Midbrain (tissue), 1 donor: ENCODE measurements at places on chromosomes 3 and 15.

- no peak for DNase-seq
Measured at GRCh38 chr3:38224357-38224756, 41.3 kb upstream of the SLC22A13 start.

DNA sequence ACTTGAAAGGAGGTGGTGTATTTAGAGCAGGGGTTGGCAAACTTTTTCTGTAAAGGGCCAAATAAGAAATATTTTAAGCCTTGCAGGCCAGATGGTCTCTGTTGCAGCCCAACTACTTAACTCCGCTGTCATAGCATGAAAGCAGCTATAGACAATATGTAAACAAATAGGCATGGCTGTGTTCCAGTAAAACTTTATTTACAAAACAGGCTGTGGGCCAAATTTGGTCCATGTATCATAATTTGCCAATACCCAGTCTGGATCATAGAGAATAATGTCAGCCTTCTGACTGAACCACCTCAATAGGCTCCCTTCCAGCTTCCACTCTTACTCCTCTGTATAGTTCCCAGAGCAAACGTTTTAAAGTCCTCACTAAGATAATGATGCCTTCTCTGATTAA lies 638.8 kb upstream of the CFAP20DC start:
- no peak for DNase-seq

DNA sequence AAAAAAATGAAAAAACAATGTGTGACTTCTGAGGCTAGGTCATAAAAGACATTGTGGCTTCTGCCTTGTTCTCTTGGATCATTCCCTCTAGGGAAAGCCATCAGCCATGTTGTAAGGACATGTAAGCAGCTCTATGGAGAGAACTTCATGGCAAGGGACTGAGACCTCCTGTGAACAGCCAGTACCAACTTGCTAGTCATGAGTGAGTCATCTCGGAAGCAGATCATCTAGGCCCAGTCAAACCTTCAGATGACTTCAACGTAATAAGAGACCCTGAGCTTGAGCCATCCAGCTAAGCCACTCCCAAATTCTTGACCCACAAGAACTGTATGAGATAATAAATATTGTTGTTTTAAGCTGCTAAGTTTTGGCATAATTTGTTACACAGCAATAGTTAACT lies 4.9 kb downstream of the MON1A start:
- DNase-seq = no peak

GRCh38 chr3:182412066-182412465 lies 381.2 kb upstream of the ATP11B start:
- DNase-seq = no peak

GRCh38 chr3:77234004-77234403 lies 194.1 kb downstream of the ROBO2 start:
- DNase-seq = no peak

GRCh38 chr15:64288999-64289398 lies 67.0 kb downstream of the CSNK1G1 start:
- DNase-seq = no peak

DNA sequence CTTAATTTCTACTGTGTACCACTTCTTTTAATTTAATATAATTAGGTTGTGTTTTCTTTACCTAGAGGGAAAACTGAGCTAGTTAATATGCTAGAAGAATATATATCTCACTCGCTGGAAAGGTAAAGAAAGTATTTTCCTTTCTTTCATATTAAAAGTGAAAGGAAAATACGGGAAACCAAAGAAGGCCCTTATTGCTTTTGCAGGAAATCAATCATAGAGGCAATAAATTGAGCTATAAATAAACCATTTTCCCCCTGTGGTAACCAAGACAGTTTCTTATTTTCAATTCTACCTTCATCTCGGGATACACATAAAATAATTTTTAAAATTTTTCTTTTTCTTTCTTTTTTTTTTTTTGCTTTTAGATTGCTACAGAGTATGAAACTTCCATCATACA lies 101.6 kb downstream of the CBLB start:
- no peak for DNase-seq

GRCh38 chr3:70982700-70983140 lies 600.8 kb downstream of the FOXP1 start:
- no peak for DNase-seq

DNA sequence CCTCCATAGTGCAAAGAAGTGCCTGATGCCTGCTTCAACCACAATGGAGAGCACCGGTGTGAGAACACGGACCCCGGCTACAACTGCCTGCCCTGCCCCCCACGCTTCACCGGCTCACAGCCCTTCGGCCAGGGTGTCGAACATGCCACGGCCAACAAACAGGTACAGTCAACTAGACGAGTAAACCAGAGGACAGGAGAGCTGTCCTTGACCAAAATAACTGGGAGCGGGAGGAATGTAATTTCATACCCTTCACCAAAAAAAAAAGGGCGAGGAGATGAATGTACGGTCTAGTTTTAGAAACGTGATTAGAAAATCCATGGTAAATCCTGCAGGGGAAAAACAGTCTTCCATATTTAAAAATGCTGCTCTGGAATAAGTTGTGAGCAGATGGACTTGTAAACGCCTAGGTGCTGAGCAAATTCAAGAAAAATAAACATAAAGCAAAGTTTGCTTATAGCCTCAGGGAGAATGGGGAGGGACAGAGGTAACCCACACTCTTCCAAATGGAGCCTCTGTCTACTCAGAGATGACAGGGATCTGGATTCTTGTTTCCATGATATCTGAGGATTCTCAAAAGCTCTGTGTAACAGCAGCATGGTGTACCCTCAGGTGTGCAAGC lies 8.4 kb downstream of the THBS1 start:
- no peak for DNase-seq

DNA sequence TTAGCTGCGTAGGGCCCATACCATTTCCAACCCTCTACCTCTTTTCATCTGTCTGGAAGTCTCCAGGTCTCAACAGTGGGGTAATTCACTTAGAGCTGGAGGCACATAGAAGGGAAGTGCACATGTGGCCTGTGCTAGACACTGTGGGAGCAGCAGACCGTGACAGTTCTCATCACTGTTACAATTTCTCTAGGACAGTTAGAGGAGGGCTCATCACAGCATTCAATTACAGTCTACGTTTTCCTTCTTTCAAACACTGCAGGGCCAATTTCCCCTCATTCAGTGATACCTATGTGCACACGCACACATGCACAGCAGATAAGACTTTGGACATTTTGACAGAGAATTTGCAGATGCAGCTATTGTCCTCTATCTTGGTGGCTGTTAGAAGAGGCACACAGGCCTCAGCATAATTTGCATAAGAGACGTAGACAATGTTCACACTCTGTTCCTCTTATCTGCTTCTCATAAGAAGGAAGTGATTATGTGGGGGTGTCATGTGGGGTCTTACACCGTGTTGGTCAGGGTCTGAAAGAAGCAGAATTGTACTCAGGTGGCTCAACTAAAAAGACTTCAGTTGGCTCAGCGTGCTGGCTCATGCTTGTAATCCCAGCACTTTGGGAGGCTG lies 12.6 kb upstream of the HRG start:
- DNase-seq = no peak

DNA sequence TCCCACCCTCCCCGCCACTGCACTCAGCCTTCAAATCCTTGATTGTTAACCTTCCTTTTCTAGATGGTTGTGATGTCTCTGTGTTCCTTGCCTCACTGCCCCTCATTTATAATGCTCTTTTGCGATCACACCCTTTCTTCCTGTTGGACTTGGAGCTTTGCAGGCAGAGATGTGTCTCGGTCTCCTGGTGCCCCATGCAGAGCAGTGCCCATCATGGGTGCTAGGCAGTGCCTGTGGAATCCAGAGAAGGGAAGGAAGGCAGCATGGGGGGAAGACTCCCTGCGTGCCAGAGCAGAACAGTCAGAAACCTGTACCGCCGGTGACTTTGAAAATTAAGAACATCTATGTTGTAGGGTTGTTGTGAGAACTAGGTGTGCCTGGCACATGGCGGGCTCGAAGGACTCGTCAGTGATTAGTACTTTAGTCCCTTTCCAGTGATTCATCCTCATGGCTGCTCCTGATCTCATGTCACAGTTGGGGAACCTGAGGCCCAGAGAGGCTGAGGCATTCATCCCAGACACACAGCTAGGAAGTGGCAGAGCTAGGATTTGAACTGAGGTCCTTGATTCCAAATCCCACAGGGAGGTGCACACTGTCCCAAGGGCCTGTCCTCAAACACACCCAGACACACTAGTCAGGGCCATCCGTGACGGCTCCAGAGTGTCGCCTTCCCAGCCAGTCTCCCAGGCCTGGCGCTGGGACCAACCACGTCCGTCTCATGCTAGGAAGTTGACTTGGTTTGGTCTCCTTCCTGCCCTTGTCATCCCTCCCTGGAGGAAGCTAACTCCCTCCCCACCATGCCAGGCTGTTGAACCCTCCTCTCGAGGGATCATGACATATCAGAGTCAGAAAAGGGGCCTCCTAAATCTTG lies 58.3 kb downstream of the SMAD6 start:
- DNase-seq = no peak

- DNase-seq = no peak
Measured at GRCh38 chr15:25207369-25207768, 231.5 kb downstream of the UBE3A start.

DNA sequence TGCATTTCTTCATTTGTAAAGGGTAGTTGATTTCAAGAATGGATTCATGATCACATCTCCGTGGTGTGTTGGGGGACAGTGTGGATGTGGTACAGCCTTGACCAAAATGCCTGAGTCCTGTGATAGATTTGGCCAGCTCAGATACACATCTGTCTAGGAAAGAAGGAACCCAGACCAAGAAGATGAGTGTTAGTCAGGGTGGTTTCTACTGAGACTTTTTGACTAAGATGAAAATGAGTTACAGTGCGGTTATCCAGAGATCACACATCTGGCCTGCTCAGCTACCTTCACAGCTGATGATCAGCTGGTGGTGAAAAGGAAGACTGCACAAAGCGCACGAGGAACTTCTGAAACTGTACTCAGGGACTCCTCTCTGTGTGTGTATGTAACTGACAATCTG lies 68.0 kb downstream of the FNDC3B start:
- DNase-seq = no peak

- no peak for DNase-seq
Measured at GRCh38 chr15:53658827-53659555, 100.5 kb downstream of the WDR72 start.

DNA sequence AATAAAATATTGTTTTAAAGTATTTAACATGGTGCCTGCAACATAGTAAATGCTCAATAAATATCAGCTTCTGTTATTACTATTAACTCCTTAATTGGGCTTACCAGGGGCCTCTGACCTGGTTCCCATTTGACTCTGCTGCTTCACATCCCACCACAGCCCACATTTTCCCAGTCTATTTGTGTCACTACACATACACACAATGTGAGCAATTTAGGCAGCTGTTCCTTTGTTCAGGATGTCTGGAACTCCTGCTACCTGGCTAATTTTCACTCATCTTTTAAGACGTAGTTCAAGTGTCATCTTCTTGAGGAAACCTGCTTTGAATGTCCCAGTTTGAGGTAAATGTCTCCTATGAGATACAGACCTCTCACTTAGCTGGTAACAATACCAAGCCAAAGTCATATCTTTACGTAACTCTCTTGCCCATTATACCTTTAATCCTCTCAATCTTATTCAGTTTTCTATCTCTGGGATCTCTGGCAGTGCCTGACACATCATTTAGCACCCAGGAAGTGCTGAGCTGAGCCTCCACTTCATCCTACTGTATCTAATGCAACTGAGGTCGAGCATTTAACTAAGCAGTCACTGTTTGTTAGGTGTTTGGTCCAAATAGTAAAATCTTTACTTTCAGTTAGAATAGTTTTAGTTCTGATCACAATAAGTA lies 4.4 kb downstream of the TGFBR2 start:
- DNase-seq = no peak

- DNase-seq = peak; percentile 5
Measured at GRCh38 chr3:194995922-194996321, 275.0 kb downstream of the XXYLT1 start.

GRCh38 chr3:108722724-108723123 lies 34.5 kb downstream of the RETNLB start:
- no peak for DNase-seq

- DNase-seq = no peak
Measured at GRCh38 chr3:3038201-3038991, 71.8 kb downstream of the IL5RA start.

GRCh38 chr3:64184621-64185020 lies 40.6 kb downstream of the PRICKLE2 start:
- DNase-seq = no peak

DNA sequence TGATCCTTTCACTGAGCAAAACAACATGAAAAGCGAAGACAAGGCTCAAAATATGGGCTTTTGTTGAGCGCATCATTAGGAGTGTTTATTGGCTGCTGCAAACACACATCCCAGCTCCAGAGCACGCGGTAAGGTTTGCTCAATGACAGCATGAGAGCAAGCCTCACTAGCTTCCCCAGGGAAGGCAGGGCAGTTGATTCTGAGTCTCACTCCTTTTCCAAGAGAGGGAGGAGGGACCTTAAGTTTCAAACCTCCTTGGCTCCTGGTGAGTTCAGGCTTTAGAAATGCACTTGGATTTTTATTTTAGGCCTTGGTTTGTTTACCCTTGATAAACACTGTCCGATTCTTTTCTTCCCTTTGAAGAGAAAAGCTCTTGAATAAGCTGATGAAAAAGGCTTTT lies 69.1 kb upstream of the CACNA2D3 start:
- DNase-seq = no peak

DNA sequence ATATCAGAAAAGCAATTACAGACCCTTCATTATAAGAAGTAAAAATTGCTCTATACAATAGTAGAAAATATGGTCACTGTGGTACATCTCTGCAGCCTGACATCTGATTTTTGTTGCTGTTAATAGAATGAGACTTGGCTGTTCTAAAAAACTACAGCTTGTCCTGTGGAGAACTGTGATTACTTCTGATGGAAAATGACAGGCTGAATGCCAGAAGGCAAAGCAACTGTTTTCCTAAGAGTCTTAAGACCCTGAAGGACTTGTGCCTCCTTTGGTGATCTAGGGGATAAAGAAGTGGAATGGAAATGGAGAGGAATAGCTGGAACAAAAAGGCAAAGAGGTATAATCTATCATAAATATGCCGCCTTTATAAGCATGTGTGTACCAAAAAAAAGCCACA lies 314.8 kb downstream of the BCHE start:
- no peak for DNase-seq

GRCh38 chr3:156681002-156681401 lies 6.6 kb downstream of the TIPARP start:
- DNase-seq = no peak

DNA sequence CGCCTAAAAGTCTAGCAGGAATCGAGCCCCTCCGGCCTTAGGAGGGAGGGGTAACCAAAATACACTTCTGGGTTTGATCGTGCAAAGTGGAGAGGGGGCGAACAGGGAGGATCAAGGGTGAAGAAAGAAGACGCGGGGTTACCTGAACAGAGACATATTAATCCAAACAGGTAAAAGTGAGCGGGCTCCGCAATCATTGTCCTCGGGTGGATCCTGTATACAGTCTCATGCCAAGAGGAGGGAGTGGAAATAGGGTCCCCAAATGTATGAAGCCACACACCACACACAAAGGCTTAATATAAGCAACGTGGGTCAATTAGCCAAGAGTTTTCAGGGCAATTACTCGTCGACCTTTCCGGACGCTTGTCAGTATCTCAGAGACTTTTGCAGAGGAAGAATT lies 749.5 kb downstream of the ROBO1 start:
- no peak for DNase-seq

- DNase-seq = no peak
Measured at GRCh38 chr15:48935236-48935635, 28.5 kb downstream of the SHC4 start.
